ENCODE measurements at places on chromosomes 4 and X. TPM values are rescaled to one million over a fixed set of nuclear protein-coding genes. Genes with fewer than 3 reads are reported as not detected.

GRCh38 chr4:27692868-27693634 lies 832.4 kb downstream of the STIM2 start:
- no peak for DNase-seq

The PAGE3 gene
- not detected for total RNA-seq

DNA sequence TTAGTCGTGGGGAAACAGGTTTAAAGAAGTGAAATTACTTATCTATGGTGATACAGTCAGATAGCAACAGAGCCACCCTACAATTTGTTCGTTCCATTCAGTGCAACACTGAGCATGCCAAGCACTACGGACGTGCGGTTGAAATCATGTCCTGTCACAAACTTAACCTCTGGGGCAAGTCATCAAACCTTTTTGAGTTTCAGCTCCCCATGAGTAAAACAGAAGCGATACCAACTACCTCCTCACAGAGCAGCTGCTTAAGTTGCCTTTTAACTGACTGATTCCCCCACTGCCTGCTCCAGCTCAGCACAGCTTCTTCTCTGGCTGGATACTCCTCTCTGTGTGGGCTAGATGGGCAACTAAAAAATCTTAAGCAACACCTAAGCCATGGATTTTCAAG lies 36.0 kb downstream of the LHFPL1 start:
- DNase-seq: no peak

The MAGEE1 gene
- 5.5 TPM for total RNA-seq

The SRPX2 gene
- total RNA-seq: 11.9 TPM
